ENCODE measurements at places on chromosomes 6 and 20.

GRCh38 chr20:24681634-24682495 lies 212.4 kb downstream of the SYNDIG1 start:
- no peak for DNase-seq
- no peaks in the 10 kb centered on the region for H3K36me3 ChIP-seq
- no peak overlapping the region for H3K27ac ChIP-seq
- no peak overlapping the region for H3K4me3 ChIP-seq
- H3K4me1 ChIP-seq = no peaks in the 10 kb centered on the region

GRCh38 chr6:37488476-37488875 lies 11.2 kb downstream of the CCDC167 start:
- no peaks in the 10 kb centered on the region for H3K36me3 ChIP-seq
- DNase-seq = no peak
- H3K4me3 ChIP-seq = no peak overlapping the region
- no peaks in the 10 kb centered on the region for H3K27me3 ChIP-seq

GRCh38 chr20:45355209-45356084 lies 7.2 kb upstream of the SDC4 start:
- no peaks in the 10 kb centered on the region for H3K36me3 ChIP-seq
- no peak overlapping the region for H3K27ac ChIP-seq
- peaks cover 16% of the 10 kb centered on the region for H3K4me1 ChIP-seq

GRCh38 chr20:15061955-15062354 lies 724.5 kb upstream of the FLRT3 start:
- no peaks in the 10 kb centered on the region for H3K27me3 ChIP-seq
- no peak overlapping the region for H3K4me3 ChIP-seq
- no peaks in the 10 kb centered on the region for H3K4me1 ChIP-seq
- DNase-seq = no peak
- H3K27ac ChIP-seq = no peak overlapping the region

GRCh38 chr6:71190809-71191208 lies 97.8 kb upstream of the OGFRL1 start:
- no peaks in the 10 kb centered on the region for H3K36me3 ChIP-seq
- no peak overlapping the region for H3K27ac ChIP-seq
- 0 out of 2 replicates have a peak, but pooled peaks cover 2% of the 10 kb centered on the region for H3K27me3 ChIP-seq

DNA sequence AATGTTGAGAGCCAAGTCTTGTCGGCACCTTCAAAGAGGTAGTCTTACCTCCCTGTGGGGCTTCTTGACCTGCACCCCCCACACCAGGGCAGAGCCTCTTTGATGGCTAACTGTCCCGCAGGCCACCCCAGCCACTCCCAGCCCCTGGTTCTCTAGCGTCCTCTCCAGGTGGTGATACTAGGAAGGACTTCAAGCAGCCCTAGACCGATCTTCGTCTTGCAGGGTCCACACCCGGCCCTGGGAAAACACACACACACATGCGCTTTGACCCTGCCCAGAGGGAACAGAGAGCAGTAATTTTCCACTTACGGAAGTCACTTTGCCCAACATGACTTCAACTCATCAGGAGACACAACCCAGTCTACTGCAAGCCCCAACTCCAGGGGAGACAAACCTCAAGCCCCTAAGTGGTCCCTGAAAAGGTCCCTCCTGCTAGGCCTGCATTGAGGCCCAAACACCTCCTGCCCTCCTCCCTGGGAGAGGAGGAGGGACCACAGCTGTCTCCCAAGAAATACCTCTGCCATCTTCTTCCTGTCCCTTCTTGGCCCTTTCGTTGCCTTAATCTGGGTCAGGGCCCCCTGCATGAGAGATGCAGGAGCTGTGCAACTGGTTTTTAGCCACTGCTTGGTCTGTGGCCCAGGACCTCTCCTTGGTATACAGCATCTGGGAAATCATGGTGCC lies 2.9 kb upstream of the BPIFB1 start:
- H3K27ac ChIP-seq = no peak overlapping the region
- H3K4me1 ChIP-seq = no peaks in the 10 kb centered on the region
- no peaks in the 10 kb centered on the region for H3K27me3 ChIP-seq
- no peaks in the 10 kb centered on the region for H3K36me3 ChIP-seq
- H3K4me3 ChIP-seq = no peak overlapping the region

DNA sequence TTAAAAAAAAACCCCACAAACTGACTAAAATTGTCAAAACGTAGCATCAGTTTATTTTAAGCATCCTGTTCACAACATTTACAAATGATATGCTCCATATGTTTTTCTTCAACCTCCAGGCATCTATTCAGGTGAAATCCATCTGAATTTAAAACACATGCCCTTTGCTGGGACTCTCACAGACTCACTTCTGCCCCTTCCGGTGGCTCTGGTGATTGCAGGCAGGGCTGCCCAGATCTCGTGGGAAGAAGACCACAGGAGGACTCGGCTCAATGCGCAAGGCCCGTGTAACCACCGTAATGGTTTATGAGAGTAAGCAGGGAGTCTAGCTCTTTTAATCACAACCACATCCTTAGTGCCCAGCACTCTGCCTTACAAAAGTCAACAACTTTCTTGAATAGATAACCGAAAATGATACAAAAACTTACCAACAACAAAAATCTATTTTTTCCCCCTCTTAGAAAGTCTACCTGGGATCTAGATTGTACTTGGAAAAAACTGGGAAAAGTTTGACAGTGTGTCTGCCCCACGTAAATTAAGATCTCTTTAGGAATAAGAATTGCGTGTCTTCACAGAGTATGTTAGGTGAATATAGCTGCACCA lies 139.1 kb downstream of the KIF16B start:
- no peaks in the 10 kb centered on the region for H3K36me3 ChIP-seq
- no peak overlapping the region for H3K27ac ChIP-seq
- no peaks in the 10 kb centered on the region for H3K4me1 ChIP-seq
- H3K4me3 ChIP-seq = no peak overlapping the region
- peak; percentile 32 for DNase-seq
- H3K27me3 ChIP-seq = no peaks in the 10 kb centered on the region

DNA sequence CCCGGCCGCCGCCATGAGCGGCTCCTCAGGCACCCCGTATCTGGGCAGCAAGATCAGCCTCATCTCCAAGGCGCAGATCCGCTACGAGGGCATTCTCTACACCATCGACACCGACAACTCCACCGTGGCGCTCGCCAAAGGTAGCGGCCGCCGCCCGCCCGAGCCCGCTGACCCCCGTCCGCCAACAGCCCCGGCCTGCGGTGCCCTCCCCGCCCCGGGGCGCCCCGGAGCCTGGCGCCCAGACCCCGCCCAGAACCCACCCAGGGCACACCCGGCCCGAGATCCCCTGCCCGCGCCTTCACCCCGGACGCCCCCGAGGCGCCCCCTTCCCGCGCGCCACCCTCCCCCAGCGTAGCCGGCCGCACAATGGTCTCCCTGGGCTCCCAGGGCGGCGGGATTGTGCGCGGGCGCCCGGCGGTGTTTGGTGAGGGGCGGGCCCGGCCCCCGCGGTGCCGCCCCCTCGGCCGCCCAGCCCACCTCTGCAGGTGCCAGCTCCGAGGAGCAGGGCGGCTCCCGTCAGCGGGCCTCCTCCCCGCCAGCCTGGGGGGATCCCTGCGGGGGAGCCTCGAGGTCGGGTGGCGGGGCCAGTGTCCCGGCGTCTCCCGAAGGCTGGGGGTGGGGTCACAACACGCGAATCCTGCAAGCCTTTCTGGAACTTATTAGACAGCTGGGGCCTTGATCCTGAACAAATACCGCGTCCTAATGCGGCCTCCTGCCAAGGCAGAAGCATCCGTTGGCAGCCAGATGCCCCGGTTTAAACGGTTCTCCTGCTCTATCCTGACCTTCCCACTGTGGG lies 577 bp downstream of the LSM14B start:
- H3K4me3 ChIP-seq = peak overlapping the region; percentile 63
- peaks cover 15% of the 10 kb centered on the region for H3K36me3 ChIP-seq
- peaks cover 22% of the 10 kb centered on the region for H3K4me1 ChIP-seq
- H3K27me3 ChIP-seq = no peaks in the 10 kb centered on the region

DNA sequence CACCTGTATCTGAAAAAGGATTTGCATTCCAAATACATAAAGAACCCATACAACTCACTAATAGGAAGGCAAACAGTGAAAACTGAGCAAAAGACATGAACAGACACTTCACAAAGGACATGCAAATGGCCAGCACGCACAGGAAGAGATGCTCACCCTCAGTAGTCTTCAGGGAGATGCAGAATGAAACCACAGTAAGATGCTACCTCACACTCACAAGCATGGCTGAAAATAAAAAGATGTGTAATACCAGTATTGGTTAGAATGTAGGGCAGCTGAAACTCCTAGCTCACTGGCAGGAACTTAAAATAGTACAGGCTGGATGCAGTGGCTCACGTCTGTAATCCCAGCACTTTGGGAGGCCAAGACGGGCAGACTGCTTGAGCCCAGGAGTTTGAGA lies 64.6 kb downstream of the SNX5 start:
- no peak for DNase-seq
- no peaks in the 10 kb centered on the region for H3K4me1 ChIP-seq
- H3K4me3 ChIP-seq = no peak overlapping the region
- no peak overlapping the region for H3K27ac ChIP-seq
- no peaks in the 10 kb centered on the region for H3K27me3 ChIP-seq

GRCh38 chr6:144599615-144600014 lies 314.5 kb downstream of the UTRN start:
- H3K36me3 ChIP-seq = no peaks in the 10 kb centered on the region
- H3K4me1 ChIP-seq = no peaks in the 10 kb centered on the region
- no peak overlapping the region for H3K4me3 ChIP-seq
- H3K27me3 ChIP-seq = no peaks in the 10 kb centered on the region
- no peak overlapping the region for H3K27ac ChIP-seq

DNA sequence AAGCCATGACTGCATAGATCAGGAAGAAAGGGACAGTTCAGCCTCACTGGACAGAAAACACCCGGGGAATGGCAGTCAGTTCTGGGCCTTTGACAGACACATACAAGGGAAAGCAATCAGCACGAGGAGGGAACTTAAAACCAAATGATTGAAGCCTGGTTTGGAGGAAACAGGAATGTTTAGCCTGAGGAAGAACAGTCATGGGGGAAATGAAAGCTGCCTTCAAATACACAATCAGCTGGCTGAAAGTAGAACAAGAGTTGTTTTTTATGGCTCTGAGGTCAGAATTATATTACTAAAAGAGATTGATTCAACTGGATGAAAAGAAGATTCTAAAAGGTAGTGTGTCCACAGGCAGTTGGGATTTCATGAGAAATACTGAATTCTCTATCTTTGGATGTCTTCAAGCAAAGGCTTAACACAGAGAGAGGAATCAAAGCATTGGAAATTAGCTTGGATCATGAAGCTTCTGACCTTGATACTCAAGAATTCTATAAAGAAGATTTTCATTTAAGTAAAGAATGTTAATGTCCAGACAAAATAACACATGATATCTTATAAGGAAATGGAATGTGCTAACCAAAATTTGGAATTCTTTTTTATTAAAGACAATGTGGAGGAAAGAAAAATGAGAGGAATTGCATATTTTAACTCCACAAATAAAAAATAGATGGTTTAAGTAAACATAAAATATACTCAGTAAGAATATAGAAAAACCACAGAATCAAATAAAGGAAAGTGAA lies 216.6 kb downstream of the IBTK start:
- H3K36me3 ChIP-seq = no peaks in the 10 kb centered on the region
- no peaks in the 10 kb centered on the region for H3K4me1 ChIP-seq
- H3K4me3 ChIP-seq = no peak overlapping the region
- no peaks in the 10 kb centered on the region for H3K27me3 ChIP-seq
- no peak for DNase-seq

DNA sequence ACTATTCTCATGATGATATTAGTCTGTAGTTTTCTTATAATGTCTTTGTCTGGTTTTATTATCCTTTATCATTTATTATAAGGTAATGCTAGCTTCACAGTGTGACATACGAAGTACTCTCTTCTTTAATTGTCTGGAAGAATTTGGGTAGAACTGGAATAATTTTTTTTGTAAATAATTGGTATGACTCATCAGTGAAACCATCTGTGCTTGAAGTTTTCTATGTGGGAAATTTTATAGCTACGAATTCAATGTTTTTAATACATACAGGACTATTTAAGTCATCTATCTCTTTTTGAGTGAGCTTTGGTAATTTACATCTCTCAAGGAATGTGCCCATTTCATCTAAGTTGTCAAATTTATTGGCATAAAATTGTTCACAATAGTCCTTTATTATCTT lies 86.3 kb downstream of the SOD2 start:
- no peak for DNase-seq
- no peaks in the 10 kb centered on the region for H3K27me3 ChIP-seq
- H3K27ac ChIP-seq = no peak overlapping the region
- H3K36me3 ChIP-seq = no peaks in the 10 kb centered on the region
- H3K4me1 ChIP-seq = no peaks in the 10 kb centered on the region

DNA sequence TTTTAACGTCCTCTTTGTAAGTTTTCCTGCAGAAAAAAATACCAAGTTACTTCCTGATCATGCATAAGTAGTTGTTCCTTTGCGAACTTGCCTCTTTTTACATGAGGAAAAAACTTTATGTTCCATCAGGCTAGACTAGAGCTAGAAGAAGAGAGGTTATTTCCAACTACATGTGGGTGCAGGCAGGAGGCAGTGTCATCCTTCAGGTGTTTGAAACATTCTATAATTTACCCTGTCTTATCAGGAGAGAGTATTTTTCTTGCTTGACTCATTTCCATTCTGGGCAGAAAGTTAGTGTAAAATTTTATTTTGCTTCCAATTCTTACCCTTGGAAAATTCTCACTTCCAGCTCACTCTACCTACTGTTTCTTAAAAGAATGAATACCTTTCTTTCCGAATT lies 28.5 kb upstream of the EPHA7 start:
- H3K27ac ChIP-seq = no peak overlapping the region
- H3K27me3 ChIP-seq = no peaks in the 10 kb centered on the region
- no peak overlapping the region for H3K4me3 ChIP-seq
- H3K4me1 ChIP-seq = no peaks in the 10 kb centered on the region
- no peaks in the 10 kb centered on the region for H3K36me3 ChIP-seq
- no peak for DNase-seq

- DNase-seq = no peak
- peak overlapping the region; percentile 98 for H3K4me3 ChIP-seq
Observed at GRCh38 chr6:108074057-108074358, 533 bp downstream of the OSTM1 start.

- DNase-seq = no peak
- H3K27ac ChIP-seq = no peak overlapping the region
- no peaks in the 10 kb centered on the region for H3K36me3 ChIP-seq
- no peaks in the 10 kb centered on the region for H3K27me3 ChIP-seq
- H3K4me1 ChIP-seq = no peaks in the 10 kb centered on the region
Observed at GRCh38 chr6:100350139-100350538, 114.6 kb downstream of the SIM1 start.

GRCh38 chr6:50213146-50213545 lies 163.4 kb upstream of the DEFB112 start:
- H3K4me3 ChIP-seq = no peak overlapping the region
- no peaks in the 10 kb centered on the region for H3K4me1 ChIP-seq
- H3K27ac ChIP-seq = no peak overlapping the region
- H3K27me3 ChIP-seq = no peaks in the 10 kb centered on the region
- no peaks in the 10 kb centered on the region for H3K36me3 ChIP-seq
- no peak for DNase-seq

Measured in Panc1 (cell line).